ENCODE measurements at places on chromosomes 12 and 14.

GRCh38 chr12:113407931-113408600 lies 4.4 kb upstream of the SDS start:
- no peak for DNase-seq

GRCh38 chr12:47770086-47770726 lies 2.8 kb upstream of the SLC48A1 start:
- DNase-seq, result no peak

DNA sequence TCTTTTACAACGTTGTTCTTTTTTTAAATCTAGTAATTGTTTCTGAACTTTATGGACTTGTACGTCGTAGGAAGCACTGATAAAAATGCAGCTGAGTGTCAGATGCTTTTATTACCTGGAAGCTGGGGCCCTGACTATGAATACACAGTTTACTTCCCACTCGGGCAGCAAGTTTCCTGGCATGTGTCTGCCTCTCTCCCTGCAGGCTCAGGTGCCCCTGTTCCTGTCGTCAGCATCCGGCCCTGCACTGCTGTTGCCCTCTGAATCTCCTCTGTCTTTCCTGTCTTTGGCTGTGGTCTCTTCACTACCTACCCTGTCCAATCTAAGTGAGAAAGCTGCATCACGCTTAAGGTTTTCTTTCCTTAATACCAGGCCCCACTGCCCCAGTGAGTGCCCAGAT lies 75.8 kb downstream of the PELI2 start:
- DNase-seq, result no peak

DNA sequence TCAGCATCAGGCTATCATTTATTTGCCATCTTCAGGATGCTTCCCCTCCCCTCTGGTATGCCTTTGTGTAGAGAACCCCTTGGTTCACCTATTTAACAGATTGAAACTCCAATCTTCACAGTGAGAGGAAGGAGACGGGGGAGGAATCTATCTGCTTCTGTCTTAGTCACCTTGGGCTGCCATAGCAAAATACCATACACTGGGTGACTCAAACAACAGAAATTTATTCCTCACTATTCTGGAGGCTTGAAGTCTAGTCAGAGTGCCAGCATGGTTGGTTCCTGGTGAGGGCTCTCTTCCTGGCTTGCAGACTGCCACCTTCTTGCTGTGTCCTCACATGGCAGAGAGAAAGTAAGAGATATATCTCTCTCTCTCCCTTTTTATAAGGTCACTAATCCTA lies 13.5 kb upstream of the EML1 start:
- DNase-seq, result no peak

DNA sequence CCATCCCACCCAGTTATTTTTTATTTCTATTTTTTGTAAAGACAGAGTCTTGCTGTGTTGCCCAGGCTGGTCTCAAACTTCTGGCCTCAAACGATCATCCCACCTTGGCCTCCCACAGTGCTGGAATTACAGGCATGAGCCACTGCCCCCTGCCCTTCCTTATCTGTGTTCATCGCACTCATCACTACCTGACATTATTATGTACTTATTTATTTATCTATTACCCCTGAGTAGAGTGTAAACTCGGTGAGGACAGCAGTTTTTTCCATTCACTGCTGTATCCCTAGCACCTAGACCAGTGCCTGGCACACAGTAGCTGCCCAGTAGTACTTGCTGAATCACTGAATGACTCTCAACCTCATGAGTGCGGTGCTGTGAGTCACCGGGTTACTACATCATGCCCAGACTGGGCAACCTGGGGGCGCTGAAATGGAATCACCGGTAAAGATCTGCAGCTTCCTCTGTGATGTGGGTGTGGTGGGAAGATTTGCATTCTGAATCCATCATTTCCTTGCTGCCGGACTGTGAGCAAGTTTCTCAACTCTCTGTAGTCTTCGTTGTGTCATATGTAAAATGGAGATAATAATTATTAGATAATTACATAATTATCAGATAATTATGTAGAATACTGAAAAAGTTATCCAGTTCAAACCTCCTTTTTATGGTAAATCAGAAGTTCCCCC lies 81.9 kb upstream of the USP44 start:
- no peak for DNase-seq

DNA sequence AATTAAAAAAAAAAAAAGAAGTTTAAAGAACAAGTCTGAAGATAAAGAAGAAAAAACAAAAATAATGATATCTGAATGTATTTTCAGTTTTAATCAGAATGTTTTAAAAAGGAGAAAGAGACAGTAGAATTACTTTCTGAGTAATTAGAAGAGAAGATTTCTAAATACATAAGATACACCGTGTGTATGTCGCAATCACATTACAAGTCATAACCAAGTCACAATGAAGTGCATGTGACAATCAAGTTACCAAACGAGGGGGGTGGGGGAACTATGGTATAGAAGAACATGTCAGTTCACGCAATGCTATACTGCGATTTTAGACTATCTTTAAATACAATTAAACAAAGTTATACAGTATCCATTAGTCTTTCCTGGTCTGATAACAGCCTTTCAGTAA lies 1464.1 kb upstream of the FLRT2 start:
- no peak for DNase-seq

DNA sequence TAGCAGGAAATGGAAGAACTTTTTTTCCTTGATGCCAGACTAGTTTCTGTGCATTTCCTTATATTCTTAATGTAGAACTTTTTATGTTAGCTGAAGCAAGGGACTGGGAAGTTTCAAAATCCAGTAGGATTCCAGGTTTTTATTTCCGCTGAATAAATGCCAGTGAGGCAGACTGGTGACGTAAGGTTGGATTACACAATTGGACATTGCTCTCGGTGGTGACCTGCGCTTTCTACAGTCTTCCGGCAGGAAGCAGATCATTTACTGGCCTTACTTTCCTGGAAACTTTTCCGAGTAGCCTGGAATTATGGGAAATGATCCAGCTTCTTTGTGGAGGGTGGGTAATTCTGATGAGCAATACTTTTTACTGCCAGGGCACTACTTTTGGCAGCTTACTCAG lies 3.6 kb downstream of the IFT43 start:
- DNase-seq, result no peak

DNA sequence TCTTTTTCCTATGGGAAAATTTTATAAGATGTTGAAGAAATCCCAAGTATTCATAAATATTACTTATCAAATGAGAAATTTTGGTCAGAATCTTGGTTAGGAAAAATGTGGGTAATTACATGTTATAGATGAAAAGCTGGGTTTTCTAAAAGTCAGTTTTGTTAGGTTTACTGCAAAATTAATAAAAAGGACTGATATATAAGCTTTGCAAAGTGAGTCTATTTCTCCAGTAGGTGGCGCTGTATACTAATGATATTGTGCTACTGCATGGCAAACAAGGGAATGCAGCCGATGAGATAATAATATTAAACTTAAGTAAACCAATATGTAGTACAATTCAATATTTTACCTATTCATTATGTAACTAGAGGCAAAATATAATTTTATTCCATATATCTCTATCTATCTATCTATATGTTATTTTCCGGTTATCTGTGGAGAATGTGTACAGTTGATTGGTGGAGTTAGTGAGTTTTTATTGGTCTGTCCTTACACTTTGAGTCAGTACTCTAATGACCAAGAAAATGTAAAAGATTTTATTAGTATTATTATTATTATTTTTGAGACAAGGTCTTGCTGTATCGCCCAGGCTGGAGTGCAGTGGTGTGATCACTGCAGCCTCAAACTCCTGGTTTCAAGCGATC lies 32.9 kb downstream of the MIPOL1 start:
- peak; percentile 7 for DNase-seq

DNA sequence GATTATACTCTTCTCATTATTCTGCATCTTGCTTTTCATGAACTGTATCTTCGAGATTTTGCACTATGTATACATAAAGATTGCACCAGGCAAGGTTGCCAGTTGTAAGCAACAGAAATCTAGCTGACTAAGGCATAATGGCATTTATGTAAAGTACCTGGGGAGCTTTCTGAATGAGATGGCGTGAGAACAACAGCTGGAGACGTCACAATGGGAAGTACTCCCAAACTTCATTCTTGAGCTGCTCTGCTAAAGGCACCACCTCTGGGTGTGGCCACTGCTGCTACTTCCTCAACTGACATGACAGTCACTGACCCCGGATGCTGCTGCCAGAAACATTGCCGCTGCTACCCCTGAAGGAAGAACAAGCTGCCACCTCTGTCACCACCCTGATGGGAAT lies 220.7 kb downstream of the NOVA1 start:
- no peak for DNase-seq

DNA sequence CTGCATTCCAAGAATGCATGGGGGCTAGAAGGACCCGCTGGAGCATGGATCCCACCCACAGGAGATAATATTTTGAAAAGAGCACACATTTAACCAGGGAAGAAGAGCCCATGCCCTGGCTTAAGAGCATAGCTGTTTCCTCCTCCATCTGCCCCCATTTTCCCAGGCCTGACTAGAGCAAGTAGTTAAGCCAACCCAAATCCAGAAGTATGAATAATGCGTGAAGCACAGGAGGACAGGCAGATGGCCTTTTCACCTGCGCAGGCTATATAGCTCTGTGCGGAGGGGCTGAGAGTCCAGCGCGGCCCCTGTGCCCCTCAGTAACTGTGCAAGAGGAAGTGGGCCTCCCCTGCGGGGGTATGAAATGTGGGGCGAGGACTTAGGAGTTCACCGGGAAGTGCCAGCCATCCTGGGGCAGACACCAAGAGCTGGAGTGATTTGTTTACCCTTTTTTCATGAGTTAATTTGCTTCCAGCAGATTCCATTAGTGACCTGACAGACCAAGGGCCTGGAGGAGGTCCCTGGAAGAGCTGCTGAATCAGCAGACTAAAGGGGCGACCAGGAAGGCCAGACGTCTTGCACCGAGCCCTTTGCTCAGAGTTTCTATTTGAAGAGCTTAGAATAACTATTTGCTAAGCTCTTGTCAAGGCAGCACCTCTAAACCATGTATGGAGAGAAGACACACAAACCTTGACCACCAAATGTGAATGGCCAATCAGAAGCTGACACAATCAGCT lies 37.2 kb downstream of the DPF3 start:
- no peak for DNase-seq

DNA sequence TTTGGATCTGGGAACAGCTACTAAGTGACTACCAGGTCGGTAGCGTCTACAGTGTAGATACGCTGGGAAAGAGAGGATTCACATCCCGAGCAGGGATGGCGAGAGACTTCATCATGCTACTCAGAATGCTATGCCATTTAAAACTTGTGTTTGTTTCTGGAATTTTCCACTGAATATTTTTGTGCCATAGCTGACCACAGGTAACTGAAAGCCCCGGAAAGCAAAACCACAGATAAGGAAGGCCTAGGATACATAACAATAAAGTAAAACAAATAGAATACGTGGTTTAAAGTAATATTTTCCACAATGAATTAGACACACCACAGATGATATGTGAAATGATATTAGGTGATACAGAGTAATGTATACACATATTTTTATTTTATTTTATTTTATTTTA lies 7.9 kb upstream of the HCAR1 start:
- no peak for DNase-seq

- peak; percentile 42 for DNase-seq
Measured at GRCh38 chr14:77067632-77068516, 30.2 kb upstream of the CIPC start.

DNA sequence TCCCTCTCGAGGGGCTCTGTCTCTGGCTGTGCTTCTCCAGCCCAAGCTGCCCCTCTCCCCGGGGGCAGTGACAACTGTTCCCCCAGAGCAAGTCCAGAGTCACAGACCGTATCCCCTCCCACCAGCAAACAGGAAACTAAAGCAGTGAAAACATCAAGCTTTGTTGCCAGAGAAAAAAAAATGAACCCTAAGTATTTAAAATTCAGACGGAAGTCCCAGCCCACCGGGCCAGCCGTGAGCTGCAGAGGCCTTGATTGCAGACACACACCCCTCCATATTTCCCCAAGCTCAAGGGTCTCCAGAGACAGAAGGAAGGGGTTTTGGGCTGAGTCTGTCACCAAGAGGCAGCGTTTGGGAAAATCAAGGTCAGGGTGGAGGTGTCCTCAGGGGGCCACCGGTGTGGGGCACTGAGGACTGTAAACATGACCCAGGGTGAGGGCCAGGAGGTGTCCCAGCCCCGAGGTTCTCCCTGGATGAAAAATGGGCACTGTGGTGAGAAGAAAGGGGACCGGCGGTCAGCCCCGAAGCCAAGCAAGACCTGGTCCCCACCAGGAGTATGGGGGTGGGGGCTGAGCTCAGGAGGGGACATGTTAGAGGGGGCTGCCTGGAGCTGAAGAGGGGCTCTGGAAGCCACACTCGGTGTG lies 7.7 kb downstream of the PHETA1 start:
- DNase-seq, result no peak

- no peak for DNase-seq
Measured at GRCh38 chr14:23550812-23551265, 726 bp downstream of the ZFHX2 start.

- no peak for DNase-seq
Measured at GRCh38 chr12:120399531-120399930, 30.6 kb upstream of the MSI1 start.

- DNase-seq, result no peak
Measured at GRCh38 chr12:60333461-60333860, 737.6 kb downstream of the SLC16A7 start.

DNA sequence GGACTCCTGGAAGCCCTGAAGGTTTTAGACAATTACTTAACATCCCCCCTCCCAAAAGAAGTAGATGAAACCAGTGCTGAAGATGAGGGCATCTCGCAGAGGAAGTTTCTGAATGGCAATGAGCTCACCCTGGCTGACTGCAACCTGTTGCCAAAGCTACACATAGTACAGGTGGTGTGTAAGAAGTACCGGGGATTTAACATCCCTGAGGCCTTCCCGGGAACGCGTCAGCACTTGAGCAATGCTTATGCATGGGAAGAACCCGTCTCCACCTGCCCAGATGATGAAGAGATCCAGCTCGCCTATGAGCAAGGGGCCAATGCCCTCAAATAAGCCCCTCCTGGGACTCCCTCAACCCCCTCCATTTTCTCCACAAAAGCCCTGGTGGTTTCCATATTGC lies 10.6 kb upstream of the SPPL3 start:
- no peak for DNase-seq

GRCh38 chr14:54343272-54344121 lies 53.3 kb upstream of the CDKN3 start:
- peak; percentile 83 for DNase-seq

DNA sequence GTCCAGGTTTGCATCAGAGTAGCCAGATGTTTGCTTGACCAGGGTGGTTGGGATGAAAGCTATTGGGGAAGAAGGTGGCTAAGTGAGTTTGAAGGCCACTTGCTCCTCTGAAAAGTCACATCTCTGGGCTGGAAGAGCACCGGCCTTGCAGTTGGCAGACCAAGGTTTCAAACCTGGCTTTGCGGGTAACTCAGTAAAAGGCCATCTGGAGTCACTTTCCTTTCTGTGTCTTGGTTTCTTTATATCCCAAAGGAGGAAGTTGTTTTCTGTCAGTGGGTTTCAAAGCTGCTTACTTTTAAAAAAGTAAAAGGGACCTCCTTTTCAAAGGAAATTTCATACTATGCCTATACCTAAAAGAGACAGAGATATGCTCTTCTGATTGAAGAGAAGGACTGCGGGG lies 26.2 kb upstream of the CMA1 start:
- no peak for DNase-seq

- no peak for DNase-seq
Measured at GRCh38 chr14:99128185-99128584, 143.8 kb downstream of the BCL11B start.

Measured in DMS 273 treated with DMSO at 0.1 percent for 48 hours (cell line).